PC-9 (cell line): ENCODE measurements at places on chromosomes 2 and 18.

GRCh38 chr2:121037480-121037879 lies 247.5 kb downstream of the TFCP2L1 start:
- DNase-seq = no peak

DNA sequence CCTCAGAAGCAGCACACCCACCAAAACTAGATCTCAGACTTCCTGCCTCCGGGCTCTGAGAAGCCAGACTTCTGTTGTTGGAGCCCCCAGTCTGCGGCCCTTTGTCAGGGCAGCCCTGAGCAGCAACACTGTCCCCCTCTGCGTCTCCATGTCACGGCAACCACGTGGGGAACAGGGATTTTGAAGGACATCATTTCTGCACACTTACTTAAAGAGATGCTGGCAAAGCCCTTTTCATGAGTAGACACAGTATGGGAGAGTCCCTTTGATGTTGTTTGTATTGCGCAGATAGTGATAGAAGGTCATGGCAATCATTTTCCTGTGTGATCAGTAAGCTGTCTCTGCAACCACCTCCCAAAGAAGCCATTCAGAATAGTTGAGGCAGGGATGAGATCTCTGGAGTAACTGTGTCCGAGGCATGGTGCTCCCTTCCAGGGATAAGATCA lies 69.1 kb upstream of the ID2 start:
- DNase-seq = no peak

DNA sequence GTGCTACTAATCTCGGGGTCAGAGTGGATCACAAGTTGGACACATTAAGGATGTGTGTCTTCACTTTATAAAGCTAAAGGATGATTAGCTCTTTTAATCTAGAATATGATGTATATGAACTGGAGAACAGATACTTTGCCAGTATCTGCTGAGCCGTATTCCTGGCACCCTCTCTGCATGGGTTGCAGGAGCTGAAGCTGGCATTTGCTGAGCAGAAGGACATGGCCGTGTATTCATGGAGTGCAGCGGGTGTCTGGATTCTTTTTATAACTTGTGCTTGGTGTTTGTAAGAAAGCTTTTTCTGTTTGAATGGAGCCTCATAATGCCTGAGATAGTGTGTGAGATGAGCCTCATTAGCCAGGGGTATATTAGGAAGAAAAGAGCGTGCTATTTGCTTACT lies 103.9 kb upstream of the MCFD2 start:
- no peak for DNase-seq

DNA sequence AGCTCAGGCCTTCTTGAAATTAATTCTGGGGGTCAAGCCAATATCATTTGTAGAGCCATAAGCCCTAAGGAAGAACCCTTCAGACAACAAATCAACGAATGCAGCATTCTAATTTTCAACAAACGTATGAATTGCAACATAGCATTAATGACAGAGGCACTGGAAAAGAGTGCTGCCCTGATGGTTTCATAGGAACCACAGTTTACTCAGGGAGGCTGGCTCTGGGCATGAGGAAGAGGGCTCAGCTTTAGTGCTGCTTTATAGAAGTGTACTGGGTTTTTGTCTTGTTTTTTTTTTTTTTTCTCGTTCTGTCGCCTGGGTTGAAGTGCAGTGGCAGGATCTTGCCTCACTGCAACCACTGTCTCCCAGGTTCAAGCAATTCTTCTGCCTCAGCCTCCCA lies 36.1 kb upstream of the CAB39 start:
- DNase-seq = no peak
